ENCODE measurements at places on chromosomes 5 and 9.

DNA sequence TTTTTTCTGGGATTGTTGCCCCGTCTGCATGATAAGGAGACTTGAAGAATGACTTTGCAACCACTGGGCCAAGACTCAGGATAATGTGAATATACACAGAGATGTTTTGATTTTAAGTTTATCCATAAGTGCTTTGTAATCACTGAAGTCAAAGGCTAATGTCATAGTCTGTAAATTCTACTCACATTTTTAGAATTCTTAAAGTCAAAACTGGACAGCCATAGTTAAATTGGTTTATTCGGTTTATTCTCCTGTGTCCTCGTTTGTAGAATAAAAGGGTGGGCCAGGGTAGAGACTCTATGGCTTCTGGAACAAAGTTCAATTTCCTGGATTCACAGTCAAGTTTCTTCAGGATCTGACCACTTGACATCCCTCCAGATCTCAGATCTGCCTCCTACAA is 327.7 kb upstream of the TNC start:
- DNase-seq, result no peak

- DNase-seq, result no peak
These were observed 43.4 kb upstream of the N4BP3 start for GRCh38 chr5:178069909-178070308.

DNA sequence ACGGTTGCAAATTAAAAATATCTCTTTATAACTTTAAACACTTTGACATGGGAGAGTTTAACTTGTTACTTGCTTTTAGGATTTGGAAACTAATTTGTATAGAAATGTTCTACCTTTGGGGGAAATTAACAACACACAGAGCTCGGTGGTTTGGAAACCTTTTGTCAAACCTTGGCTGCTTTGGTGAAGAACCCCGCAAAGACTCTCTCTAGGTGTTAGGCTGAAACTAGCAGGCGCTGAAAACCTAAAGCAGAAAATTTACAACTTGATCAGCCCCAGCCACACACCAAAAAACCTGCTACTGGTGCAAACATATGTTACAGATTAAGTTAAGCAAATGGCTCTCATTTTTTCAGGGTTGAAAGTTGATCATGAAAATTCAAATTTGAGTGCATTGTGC is 25.8 kb downstream of the NR2F1 start:
- DNase-seq, result no peak

DNA sequence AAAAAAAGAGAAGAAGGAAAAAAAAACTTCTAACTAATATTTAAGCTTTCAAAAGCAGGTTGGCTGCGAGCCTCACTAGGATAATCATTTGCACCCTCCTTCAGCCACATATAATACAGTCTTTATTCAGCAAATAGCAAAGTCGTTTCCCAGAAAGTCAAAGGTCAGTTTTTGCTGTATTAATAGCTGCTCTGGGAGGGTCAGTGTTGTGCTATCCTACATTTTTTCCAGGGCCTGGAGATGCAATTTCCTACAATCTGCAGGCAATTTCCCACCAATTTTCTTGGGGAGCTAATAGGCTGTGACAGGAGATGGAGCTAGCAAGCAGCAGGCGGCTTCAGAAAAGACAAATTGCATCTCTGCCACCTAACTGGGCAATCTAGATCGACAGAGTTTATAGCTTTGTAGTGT is 136.8 kb downstream of the TLE1 start:
- DNase-seq, result no peak

DNA sequence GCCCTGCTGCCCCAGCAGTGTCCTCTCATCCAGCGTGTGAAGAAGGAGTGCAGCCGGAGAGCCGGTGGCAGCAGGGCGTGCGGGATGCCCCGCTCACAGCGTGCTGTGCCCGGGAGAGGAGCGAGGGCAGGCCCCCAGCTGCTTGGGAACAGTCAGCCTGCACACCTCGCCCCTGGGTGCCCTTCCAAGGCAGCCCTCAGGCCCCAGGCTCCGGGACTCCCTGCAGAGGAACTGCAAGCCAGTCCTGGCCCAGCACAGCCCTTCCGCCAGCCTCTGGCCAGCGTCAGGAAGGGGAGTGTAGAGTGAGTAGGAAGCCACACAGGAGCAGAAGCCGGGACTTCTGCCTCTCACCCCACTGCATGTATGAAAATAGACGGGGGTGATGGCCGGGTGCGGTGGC is 43.5 kb downstream of the ADAMTS2 start:
- DNase-seq, result no peak

DNA sequence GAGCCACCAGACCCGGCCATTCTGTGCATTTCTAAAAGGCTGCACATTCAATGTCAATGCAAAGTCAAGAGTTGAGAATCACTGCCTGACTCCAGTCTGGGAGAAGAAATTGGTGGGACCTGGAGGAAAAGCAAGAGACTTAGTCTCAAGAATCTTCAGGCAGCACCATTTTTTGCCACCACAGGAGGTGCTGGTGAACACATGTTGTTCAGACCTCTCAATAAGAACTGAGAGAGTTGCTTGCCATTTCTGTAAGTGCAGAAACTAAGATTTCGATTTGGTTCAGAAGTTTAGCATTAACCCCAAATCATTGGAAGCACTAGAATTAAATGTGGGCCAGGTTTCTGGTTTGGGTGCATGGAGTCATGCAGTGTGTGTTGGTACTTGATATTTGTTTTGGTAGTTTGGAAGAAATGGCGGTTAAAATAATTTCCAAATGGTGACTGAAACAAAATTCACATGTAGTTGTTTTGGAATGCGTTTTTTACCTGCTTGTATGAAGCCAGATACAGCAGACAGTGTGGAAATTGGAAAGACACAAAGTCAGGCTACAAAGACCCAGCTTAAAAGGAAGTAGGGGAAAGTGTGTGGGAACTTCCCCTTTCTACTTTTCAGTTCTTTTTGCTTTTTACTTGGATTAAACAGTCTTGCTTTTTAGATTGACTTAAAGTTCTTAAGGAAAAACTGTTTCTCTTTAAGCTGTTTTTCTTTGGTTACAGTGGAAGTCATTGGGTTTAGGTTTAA is 20.4 kb downstream of the PDE8B start:
- no peak for DNase-seq

- no peak for DNase-seq
These were observed 265.3 kb downstream of the KCTD16 start for GRCh38 chr5:144436007-144436406.

- peak; percentile 31 for DNase-seq
These were observed 2.7 kb upstream of the NSMF start for GRCh38 chr9:137461663-137462395.

GRCh38 chr5:97496037-97496436 is 313.0 kb upstream of the RIOK2 start:
- no peak for DNase-seq

DNA sequence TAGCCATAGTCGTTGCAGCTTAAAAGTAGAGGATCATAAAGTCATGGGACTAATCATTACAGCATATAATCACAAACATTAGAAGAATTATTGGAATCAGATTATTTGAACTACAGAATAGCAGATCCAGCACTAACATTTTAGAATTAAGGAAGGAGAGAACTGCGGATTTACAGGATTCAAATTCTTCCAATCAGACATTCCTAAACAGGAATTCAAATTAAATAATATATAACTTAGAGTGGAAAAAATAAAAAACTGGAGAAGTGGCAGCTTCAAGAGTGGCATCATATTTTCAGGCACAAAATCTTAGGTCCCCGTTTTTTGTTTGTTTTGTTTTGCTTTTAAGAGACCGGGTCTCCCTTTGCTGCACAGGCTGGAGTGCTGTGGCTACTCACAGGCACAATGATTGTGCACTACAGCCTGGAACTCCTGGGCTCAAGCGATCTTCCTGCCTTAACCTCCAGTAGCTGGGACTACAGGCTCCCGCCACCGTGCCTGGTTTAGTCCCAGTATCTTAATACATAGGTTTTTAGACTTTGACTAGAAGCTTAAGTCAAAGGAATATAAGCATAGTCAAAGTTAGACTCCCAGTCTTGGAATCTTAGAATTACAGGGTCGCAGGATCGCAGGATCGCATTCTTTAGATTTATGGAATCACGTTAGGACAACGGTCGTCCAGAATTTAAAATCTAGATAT is 2.1 kb upstream of the FOXE1 start:
- no peak for DNase-seq

DNA sequence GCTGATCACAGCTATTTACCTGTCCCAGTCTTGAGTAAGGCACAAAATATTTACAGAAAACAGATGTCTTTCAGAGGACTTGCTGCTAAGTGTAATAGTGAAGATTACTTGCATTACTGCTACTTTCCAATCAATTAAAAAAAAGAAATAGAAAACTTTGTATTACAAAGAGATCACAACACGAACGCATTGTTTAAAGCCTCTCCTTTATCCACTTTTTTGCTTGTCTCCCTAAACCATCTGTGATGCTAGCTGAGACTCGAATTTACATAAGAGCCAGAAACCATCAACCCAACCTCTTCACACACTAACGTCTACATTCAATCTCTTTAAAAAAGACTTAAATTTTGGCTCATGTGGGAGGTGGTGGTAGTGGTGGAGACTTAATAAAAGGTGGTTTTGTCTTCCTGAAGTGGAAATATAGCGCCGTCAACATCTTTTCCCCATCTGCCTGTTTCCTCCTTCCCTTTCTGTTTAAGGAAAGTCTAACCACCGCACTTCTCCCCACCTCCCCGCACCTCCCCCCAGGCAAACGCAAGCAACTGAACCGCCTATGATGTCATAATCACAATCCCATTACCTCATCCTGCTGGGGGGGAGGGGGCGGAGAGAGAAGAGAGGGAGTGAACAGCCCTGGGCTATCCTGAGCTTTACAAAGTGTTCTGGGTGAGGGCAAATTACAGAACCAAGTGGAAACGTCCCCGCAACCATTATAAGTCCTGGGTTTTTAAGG is 948 bp upstream of the FAM53C start:
- DNase-seq, result no peak

- no peak for DNase-seq
These were observed 48.4 kb downstream of the ANKRD33B start for GRCh38 chr5:10612251-10612650.

- DNase-seq, result no peak
These were observed 3.1 kb downstream of the KLF9 start for GRCh38 chr9:70411121-70411929.

- no peak for DNase-seq
These were observed 42.4 kb downstream of the PDE6A start for GRCh38 chr5:149902177-149902576.

DNA sequence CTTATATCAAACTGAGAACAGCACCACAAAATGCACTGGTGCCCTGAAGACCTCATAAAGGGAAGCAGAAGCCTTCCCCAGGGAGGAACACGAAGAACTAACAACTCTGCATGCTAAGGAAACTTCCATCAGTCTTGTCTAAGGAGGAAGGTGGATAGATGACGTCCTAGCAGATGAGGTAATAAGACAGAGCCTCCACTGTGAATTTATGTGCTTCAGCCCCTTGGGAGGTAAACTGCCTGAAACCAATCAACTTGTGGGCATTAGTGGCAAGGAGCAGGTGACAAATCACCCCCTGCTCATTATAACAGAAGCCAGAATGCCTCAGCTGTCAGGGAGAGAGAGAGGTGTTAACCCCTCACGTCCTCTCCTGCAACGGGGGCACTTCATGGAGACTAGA is 48.9 kb upstream of the SPIN1 start:
- no peak for DNase-seq

GRCh38 chr5:133034064-133034463 is 7.7 kb upstream of the ZCCHC10 start:
- no peak for DNase-seq

DNA sequence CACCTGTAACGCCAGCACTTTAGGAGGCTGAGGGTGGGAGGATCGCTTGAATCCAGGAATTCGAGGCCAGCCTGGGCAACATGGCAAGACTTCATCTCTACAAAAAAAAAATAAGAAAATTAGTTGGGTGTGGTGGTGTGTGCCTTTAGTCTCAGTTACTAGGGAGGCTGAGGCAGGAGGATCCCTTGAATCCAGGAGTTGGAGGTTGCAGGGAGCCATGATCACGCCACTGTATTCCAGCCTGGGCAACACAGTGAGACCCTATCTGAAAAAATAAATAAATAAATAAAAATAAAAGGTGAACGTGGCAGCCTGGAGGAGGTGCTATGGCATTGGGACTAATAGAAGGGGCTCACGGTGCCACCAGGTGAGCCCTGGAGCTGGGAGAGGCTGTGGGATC is 7.1 kb downstream of the FGFR4 start:
- no peak for DNase-seq

All from stimulated activated CD4-positive, alpha-beta T cell treated with anti-CD3 and anti-CD28 coated beads, Interleukin-1b, Interleukin-23, amount 100 ng/mL, for 1 hour (primary cell).